ENCODE measurements at places on chromosomes 7 and 10.
A peak's percentile ranks its signal among the peaks of the same experiment; 100 is the strongest.

DNA sequence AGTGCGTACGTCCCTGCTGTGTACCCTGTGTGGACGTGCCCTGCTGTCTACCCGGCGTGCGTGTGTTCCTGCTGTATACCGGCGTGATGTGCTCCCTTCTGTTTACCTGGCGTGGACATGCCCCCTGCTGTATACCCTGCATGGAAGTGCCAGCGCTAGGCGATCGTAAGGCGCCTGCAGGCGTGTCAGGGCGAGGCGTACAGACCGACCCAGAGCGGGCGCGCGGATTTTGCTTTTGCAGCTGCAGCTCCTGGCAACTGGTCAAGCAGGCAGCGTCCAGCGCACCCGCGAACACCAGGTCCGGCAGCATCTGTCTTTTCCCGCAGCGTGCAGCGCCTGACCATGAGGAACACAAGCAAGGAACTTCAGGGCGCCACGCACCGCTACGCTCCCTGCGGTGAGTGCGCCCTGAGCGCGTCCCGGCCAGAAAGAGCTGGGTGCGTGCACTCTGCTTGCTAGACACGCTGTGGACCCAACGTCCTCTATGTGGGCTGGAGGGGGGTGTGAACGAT, 680 bp downstream of the C7orf57 start:
- no peaks in the 10 kb centered on the region for H3K36me3 ChIP-seq
- no peak overlapping the region for H3K27ac ChIP-seq
- peaks cover 19% of the 10 kb centered on the region for H3K27me3 ChIP-seq
- H3K4me3 ChIP-seq: peak overlapping the region; percentile 84
- peaks cover 13% of the 10 kb centered on the region for H3K4me1 ChIP-seq

DNA sequence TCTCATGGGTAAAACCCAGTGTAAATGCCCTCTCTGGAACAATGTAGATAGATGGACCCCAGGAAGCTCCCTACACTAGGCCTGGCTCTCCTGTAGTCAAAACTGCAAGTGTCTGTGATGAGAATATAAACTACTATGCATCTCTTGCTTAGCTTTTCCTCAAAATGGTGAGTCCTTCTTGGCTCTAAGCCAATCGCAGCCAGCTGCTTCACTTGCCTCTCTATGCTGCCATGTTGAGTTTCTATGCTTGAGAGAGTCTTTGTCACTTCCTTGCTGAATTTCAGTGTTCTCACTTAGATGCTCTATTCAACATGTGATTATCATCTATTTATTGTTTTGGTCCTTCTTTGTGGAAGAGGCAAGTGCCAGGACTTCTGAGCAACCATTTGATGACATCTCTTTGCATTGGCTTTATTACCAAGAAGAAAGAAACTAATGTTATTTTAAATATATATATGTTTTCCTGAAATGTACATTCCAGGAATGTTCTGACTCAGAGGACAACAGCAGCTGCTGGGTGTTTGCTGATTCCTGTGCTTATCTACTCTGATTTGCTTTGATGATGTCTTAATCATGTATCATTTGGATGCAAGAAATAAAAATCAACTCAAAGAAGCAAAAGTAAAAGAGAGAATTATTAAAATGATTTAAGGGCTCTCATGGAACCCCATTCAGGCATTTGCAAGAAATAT, 16.6 kb downstream of the TAS2R40 start:
- no peak overlapping the region for H3K27ac ChIP-seq
- no peak overlapping the region for H3K4me3 ChIP-seq
- no peaks in the 10 kb centered on the region for H3K4me1 ChIP-seq
- DNase-seq: no peak
- H3K36me3 ChIP-seq: no peaks in the 10 kb centered on the region
- H3K27me3 ChIP-seq: no peaks in the 10 kb centered on the region

GRCh38 chr10:18797286-18797685, 138.1 kb downstream of the ARL5B start:
- H3K36me3 ChIP-seq: peaks cover 6% of the 10 kb centered on the region
- H3K4me3 ChIP-seq: no peak overlapping the region
- H3K27ac ChIP-seq: no peak overlapping the region

DNA sequence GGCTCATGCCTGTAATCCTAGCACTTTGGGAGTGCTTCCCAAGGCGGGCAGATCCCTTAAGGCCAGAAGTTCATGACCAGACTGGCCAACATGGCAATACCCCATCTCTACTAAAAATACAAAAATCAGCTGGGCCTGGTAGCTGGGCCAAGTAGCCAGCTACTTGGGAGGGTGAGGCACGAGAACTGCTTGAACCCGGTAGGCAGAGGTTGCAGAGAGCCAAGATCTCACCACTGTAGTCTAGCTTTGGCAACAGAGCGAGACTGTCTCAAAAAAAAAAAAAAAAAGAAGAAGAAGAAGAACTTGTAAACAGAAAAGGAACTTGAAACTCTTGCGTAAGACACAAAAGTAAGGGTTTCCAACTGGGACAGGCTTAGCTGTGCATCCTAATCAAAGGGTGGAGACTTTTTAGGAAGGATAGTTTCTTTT, 5.6 kb upstream of the IFIT2 start:
- no peak overlapping the region for H3K4me3 ChIP-seq
- no peak for DNase-seq

- H3K4me3 ChIP-seq: peak within 1 kb of the TSS; percentile 81
- H3K27ac ChIP-seq: no peak within 1 kb of the TSS
- peak; percentile 66 for DNase-seq
Measured at GRCh38 chr10:122461367-122461728, at the start of gene HTRA1. Gene HTRA1 (plus strand): TSS chr10:122461553. CDS start chr10:122461653, 100 bp downstream.

DNA sequence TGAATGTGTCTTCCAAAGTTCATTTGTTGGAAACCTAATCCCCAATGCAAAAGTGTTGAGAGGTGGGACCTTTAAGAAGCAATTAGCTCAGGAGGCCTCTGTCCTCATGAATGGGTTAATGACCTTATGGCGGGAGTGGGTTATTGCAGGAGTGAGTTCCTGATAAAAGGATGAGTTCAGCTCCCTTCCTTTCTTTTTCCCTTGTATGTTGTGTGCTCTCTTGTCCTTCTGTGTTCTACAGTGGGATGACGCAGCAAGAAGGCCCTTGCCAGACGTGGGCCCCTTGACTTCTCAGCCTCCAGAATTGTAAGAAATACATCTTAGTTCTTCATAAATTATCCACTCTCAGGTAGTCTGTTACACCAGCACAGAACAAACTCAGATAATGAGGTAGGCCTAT, 206.0 kb downstream of the DNAJC1 start:
- no peak overlapping the region for H3K4me3 ChIP-seq
- peaks cover 7% of the 10 kb centered on the region for H3K36me3 ChIP-seq
- H3K4me1 ChIP-seq: peaks cover 5% of the 10 kb centered on the region
- no peak overlapping the region for H3K27ac ChIP-seq
- H3K27me3 ChIP-seq: no peaks in the 10 kb centered on the region
- DNase-seq: no peak

- H3K27ac ChIP-seq: no peak overlapping the region
- H3K36me3 ChIP-seq: peaks cover 25% of the 10 kb centered on the region
- DNase-seq: peak; percentile 86
- peaks cover 9% of the 10 kb centered on the region for H3K4me1 ChIP-seq
Measured at GRCh38 chr7:22854158-22855048, 31.8 kb upstream of the TOMM7 start.
